ENCODE measurements at places on chromosomes 3 and 15. TPM values are rescaled to one million over a fixed set of nuclear protein-coding genes. Genes with fewer than 3 reads are reported as not detected.

The ARPIN gene
- not detected for total RNA-seq

DNA sequence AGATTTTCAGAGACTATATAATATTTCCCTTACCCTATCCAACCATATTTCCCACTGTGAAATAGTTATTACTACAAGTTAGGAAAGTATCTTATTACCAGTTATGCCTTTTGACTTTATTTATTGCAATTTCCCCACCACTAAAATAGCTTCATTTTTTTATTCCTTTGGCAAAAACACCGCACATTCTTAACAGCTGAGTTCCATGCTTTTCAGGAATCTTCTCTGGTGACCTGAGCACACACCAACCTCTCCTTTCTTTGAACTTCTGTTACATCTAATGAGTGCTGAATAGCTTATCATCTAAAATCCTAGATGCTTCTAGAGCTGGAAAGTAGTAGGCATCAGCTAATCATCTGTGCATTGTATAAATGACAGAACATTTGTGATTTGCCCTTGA lies 99.1 kb downstream of the UBE2E2 start:
- DNase-seq: no peak

DNA sequence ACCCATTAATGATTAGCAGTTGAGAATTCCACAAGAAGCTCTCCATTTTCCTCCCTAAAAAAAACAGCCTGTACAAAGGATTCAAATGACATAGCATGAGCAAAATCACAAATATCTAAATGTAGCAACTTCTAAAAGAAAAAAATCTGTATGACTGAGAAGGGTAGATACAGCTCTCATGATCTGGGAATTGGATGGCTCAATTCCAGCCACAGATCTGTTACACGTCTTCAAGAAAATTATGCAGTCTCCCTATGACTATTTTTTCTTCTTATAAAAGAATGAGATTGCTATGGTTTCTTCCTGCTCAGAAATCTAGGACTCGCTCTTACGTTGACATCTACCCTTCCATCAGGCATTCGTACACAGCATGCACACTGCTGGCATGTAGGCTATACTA lies 71.5 kb downstream of the PLCH1 start:
- DNase-seq: no peak

The HTR3E gene
- total RNA-seq: not detected

- DNase-seq: no peak
Measured at GRCh38 chr3:149277331-149277813, 55.7 kb upstream of the CP start.

DNA sequence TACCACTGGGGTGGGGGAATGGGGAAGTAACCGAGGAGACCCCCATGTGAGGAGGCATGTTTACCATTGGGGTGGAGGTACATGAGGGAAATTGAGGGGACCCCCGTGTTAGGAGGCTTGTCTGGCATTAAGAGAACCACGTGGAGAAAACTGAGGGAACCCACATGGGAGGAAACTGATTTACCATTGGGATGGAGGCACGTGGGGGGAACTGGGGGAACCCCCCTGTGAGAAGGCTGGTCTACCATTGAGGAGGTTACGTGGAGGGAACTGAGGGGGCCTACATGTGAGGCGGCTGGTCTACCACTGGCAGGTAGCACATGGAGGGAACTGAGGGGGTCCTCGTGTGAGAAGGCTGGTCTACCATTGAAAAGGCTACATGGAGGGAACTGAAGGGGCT lies 159.4 kb downstream of the FBLN2 start:
- no peak for DNase-seq

GRCh38 chr3:88030210-88030609 lies 28.6 kb downstream of the CGGBP1 start:
- no peak for DNase-seq

All from activated CD8-positive, alpha-beta T cell treated with anti-CD3 and anti-CD28 coated beads for 36 hours (primary cell).